Activated CD4-positive, alpha-beta T cell treated with anti-CD3 and anti-CD28 coated beads, Interleukin-2, amount 10 ng/mL, durations not matched to agents 7 days and 5 days (primary cell): ENCODE measurements at places on chromosomes 11 and 22. TPM values are rescaled to one million over a fixed set of nuclear protein-coding genes. Genes with fewer than 3 reads are reported as not detected.
A peak's percentile ranks its signal among the peaks of the same experiment; 100 is the strongest.

DNA sequence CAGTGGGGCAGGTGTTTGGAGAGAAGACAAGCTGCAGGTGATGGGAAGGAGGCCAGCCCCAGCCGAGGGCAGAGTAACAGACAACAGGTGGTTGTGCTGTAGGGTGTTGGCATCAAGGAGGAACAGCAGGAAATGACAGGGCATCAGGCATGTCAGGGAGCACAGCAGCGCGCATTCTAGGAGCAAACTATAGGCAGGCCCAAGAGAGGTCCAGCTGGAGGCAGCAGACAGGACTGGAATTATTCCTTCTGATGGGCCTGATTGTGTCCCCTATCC is 13.6 kb downstream of the ADM start:
- DNase-seq, result no peak
- no peak overlapping the region for H3K27ac ChIP-seq
- peaks cover 9% of the 10 kb centered on the region for H3K27me3 ChIP-seq
- peaks cover 9% of the 10 kb centered on the region for H3K4me1 ChIP-seq

- no peaks in the 10 kb centered on the region for H3K27me3 ChIP-seq
- H3K4me1 ChIP-seq, result peaks cover 11% of the 10 kb centered on the region
- no peak overlapping the region for H3K27ac ChIP-seq
These were observed 64.4 kb downstream of the PRDM11 start for GRCh38 chr11:45210846-45211245.

DNA sequence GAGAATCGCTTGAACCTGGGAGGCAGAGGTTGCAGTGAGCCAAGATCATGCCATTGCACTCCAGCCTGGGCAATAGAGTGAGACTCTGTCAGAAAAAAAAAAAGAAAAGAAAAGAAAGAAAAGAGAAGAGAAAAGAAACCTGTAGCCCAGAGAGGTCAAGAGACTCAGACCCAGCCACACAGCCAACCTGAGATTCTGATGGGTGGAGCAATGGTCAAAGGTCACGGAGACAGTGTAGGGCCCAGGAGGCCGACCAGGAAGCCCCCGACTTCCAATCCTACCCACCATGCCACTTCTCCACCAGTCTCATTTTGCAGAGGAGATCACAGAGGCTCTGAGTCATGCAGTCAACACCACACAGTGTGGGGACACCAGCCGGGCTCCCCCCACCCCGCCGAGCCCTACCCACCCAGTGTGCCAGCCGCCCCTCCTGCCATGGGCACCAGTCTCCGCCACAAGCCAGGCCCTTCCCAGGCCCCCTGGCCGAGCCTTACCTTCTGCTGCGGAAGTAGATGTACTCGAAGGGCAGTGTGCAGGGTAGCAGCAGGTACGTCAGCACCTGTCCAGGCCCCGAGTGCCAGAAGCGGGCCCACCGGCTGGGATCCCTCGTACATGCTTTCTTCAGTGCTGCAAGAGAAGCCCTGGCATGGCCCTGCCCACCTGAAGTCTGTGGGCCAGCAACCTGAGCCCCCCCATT is 7.9 kb downstream of the PNPLA5 start:
- H3K27ac ChIP-seq, result no peak overlapping the region
- DNase-seq, result no peak
- peaks cover 4% of the 10 kb centered on the region for H3K27me3 ChIP-seq
- no peaks in the 10 kb centered on the region for H3K36me3 ChIP-seq
- no peak overlapping the region for H3K4me3 ChIP-seq
- H3K4me1 ChIP-seq, result peaks cover 3% of the 10 kb centered on the region

DNA sequence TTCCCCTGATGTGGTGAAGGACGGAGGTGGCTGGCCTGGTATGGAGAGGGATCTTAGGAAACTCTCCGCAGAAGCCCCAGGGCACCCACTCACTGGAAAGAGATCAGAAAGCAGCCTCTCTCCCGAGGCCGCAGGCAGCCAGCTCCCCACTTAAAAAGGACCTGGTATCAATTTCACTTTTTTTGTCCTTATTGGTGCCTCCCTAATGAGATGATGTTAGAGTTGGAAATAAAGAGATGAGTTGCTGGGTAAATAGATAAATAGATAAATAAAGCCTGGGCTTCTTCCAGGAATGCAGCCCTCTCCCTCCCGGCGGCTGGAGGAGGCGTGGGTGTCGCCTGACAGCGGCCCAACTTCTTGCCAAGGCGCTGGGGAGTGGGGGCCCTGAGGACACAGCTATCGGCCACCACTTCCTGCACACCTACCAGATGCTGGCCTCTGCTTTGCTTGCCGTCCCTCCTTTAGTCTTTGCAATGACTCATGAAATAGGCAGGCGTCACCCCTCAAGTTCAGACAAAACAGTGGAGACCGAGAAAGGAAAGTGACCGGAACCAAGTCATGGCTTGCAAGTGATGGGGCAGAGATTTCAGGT is 42.9 kb downstream of the LINC01488 start:
- no peak overlapping the region for H3K27ac ChIP-seq
- H3K4me1 ChIP-seq, result no peaks in the 10 kb centered on the region
- peaks cover 3% of the 10 kb centered on the region for H3K27me3 ChIP-seq

- H3K27ac ChIP-seq, result no peak overlapping the region
- no peaks in the 10 kb centered on the region for H3K27me3 ChIP-seq
- no peaks in the 10 kb centered on the region for H3K4me1 ChIP-seq
These were observed 6.7 kb downstream of the DDI1 start for GRCh38 chr11:104043142-104043541.

DNA sequence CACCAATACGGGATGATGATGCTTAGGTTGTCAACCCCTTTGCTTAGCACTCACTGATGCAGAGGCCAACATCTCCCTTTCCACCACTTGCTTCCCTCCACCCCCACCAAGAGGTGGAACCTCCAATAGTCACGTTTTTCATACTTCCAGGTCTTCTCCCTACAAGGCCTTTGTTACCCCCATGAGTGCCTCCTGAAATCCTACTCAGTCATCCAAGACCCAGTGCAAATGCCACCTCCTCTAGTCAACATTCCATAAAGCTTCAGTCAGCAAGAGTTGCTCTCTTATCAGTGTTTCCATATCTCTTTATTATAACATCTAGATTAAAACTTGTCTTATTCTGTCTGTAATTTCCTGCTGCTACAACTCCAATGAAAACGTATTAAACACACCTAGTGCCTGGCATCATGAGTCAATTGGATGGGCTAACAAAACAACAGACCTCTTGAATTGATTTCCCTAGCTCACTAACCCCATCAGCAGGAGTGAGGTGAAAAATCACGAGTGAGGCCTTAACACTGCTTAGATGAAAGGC is 370.7 kb upstream of the CCDC90B start:
- no peaks in the 10 kb centered on the region for H3K27me3 ChIP-seq
- H3K36me3 ChIP-seq, result no peaks in the 10 kb centered on the region
- DNase-seq, result no peak
- H3K4me3 ChIP-seq, result no peak overlapping the region

- H3K4me1 ChIP-seq, result peaks cover 3% of the 10 kb centered on the region
- no peak overlapping the region for H3K4me3 ChIP-seq
- H3K36me3 ChIP-seq, result no peaks in the 10 kb centered on the region
- H3K27me3 ChIP-seq, result peaks cover 31% of the 10 kb centered on the region
- no peak overlapping the region for H3K27ac ChIP-seq
These were observed 34.4 kb downstream of the PRDM11 start for GRCh38 chr11:45180848-45181192.

DNA sequence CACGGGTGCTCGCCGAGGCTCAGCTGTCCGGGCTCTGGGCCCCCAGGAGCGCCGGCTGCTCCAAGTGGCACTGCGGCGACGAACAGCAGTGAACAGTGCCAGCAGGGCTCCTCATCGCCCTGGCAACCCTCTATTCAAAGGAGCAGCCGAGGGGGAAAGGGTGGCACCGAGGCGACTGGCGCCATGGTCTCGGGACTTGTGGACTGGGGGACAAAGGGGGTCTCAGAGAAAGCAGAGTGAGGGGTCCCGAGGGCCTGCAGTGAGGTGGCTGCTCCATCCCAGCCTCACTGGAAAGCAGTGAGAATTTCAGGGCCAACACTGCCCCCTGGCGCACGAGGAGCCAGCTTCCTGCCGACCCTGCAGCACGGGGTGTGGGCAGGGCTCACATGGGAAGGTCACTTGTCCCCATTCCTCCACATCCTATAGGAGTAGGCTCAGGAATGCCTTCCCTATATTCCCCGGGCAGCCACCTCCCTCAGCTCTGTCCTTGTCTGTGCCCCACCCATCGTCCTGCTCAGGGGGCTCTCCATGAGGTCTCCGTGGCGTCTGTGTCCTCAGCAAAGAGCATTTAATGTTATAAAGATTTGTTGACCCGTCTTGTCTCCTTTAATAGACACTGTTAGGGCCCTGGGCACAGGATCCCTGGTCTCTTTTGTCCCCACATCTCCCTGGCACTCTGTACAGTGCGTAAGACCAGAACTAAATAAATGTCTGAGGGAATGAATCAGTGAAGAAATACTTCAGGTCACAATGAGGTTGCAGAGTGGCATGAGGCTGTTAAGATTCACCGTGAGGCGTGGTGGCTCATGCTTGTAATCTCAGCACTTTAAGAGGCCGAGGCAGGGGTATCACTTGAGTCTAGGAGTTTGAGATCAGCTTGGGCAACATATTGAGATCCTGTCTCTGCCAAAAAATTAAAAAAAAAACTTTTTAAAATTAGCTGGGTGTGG is 26.4 kb downstream of the LRFN4 start:
- no peaks in the 10 kb centered on the region for H3K27me3 ChIP-seq
- peak; percentile 70 for DNase-seq
- no peak overlapping the region for H3K4me3 ChIP-seq
- H3K36me3 ChIP-seq, result no peaks in the 10 kb centered on the region
- peaks cover 13% of the 10 kb centered on the region for H3K4me1 ChIP-seq
- no peak overlapping the region for H3K27ac ChIP-seq

GRCh38 chr22:39722501-39722900 is 151.9 kb downstream of the CACNA1I start:
- H3K27ac ChIP-seq, result no peak overlapping the region
- H3K4me1 ChIP-seq, result peaks cover 28% of the 10 kb centered on the region
- no peaks in the 10 kb centered on the region for H3K36me3 ChIP-seq
- DNase-seq, result no peak

DNA sequence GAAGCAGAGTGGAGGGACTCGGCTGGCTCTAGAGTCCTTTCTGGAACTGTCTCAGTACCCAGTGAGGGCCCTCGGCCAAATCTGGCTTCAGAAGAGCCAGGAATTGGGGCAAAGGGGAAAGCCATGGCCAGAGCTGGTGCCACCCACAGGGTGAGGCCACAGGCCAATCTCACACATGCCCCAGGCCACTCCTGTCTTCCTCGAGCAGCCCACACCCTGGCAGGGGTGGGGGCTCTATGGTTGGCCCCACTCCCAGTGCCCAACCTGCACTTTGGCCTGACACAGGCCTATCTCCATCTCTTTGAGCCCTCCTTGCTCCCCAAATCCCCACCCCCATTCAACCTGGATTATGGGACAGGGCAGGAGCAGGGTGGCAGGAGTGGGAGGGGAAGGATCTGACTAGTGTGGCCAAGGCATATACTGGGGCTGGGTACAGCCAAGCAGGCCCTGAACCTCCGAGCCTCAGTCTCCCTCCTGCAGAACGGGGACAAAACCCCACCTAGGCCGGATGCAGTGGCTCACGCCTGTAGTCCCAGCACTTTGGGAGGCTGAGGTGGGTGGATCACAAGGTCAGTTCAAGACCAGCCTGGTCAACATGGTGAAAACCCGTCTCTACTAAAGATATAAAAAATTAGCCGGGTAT is 6.9 kb downstream of the TST start:
- no peak overlapping the region for H3K27ac ChIP-seq
- no peaks in the 10 kb centered on the region for H3K36me3 ChIP-seq
- H3K4me3 ChIP-seq, result no peak overlapping the region
- peaks cover 2% of the 10 kb centered on the region for H3K4me1 ChIP-seq

DNA sequence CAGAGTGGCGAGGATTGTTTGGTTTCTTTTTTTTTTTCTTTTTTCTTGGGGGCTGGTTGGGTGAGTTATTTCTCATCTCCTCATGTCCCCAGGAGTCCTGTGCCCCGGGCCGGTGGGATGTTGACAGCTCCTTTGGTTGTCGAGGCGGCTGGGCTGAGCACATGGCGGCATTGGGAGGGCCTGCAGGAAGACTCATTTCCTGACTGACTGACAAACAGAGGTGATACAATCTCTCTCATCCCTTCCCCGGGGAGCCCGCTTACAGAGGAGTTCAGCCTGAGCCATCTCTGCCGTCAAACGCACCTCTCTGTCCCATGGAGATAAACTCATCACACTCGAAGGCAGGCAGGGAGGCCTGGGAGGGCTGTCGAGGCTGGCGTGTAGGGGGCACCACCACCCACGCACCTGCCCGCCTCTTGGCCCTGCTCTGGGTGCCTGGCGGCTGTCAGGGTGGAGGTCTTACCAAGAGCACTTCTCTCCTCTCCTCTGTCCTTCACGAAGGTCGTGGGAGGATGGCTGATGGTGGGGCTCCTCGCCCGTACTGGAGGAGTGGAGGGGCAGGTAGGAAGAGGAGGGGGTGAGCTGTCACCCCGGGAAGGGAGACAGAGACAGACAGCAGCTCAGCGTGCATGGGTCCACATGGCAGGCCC is 60.0 kb upstream of the NECTIN1 start:
- no peak overlapping the region for H3K4me3 ChIP-seq
- DNase-seq, result no peak
- no peaks in the 10 kb centered on the region for H3K36me3 ChIP-seq
- no peaks in the 10 kb centered on the region for H3K27me3 ChIP-seq

- DNase-seq, result no peak
- peaks cover 24% of the 10 kb centered on the region for H3K36me3 ChIP-seq
- peaks cover 12% of the 10 kb centered on the region for H3K4me1 ChIP-seq
- no peak overlapping the region for H3K4me3 ChIP-seq
These were observed 10.3 kb downstream of the VPS37C start for GRCh38 chr11:61150706-61151544.

- H3K36me3 ChIP-seq, result no peaks in the 10 kb centered on the region
- no peaks in the 10 kb centered on the region for H3K4me1 ChIP-seq
- H3K27me3 ChIP-seq, result no peaks in the 10 kb centered on the region
- H3K27ac ChIP-seq, result no peak overlapping the region
These were observed 198.4 kb downstream of the ADAMTS15 start for GRCh38 chr11:130646881-130647280.

DNA sequence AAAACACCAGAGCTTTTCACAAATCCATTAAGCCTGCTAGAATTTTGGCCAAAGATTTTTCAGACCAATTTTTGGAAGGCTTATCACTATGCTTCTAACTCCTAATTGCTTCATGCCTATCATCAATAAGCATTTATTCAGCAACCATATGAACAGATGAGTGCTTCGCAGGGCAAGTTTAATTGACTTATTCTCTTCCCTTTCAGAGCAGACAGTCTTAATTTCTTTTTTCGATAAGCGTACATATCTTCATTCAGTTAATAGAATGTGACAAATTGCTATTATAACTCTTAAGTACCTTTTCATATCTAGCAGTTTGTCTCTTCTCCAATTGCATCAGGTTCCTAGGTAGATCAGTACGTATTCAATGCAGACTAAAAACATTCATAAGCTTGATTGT is 298.4 kb upstream of the ANO5 start:
- no peak overlapping the region for H3K27ac ChIP-seq
- no peak overlapping the region for H3K4me3 ChIP-seq
- no peak for DNase-seq
- H3K36me3 ChIP-seq, result no peaks in the 10 kb centered on the region
- H3K4me1 ChIP-seq, result no peaks in the 10 kb centered on the region

DNA sequence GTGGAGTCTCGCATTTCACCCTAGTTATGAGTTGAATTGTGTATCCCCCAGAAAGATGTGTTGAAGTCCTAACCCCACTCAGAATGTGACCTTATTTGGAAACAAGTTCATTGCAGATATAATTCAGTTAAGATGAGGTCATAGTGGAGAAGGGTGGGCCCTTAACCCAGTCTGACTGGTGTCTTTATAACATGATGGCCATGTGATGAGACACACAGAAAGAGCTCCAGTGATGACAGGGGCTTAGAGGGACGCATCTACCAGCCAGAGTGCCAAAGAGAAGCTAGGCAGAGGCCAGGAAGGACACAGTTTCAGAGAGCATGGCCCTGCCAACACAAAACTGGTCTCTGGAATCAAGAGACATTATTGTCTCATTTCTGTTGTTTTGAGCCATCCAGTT is 50.3 kb downstream of the LARGE1 start:
- DNase-seq, result no peak
- no peak overlapping the region for H3K27ac ChIP-seq
- H3K4me3 ChIP-seq, result no peak overlapping the region
- no peaks in the 10 kb centered on the region for H3K36me3 ChIP-seq
- H3K4me1 ChIP-seq, result no peaks in the 10 kb centered on the region

AGBL2 gene
- 5.9 TPM for total RNA-seq

SAA4 gene
- not detected for total RNA-seq
